ENCODE measurements at places on chromosomes 11 and 22.
A peak's percentile ranks its signal among the peaks of the same experiment; 100 is the strongest.

GRCh38 chr11:8094656-8095055 lies 13.6 kb downstream of the TUB start:
- no peak for DNase-seq

DNA sequence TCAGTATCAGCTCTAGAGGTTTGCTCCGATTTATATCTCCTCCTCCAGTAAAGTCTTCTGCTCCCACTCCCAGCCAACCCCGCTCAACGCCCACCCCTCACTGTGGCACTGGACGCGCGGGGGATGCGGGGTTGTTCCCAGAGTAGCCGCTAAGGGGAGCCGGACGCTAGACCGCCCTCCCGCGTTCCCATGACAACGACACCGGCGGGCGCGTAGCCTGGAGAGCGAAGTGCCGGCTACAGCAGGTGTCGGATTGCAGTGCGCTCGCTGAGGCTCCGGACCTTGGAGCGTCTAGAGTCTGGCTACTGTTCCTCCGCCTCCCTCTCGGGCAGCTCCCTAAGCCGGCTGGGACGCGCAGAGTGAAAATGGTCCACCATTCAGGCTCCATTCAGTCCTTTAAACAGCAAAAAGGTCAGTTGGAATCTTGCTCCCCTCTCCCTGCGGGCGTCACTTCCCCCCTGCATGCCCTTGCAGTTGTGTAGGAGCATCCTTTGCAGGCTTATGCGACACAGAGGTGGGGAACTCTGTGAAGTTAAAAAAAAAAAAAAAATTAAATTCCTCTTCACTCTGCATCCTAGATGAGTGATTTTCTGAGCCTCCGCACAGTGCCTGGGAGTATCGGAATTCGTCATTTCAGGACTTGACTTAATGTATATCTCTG lies at the start of gene ANO3:
TSS of gene ANO3 (plus strand) at position 220 of the 661 bp plus-strand sequence. CDS start at position 366, 146 bp downstream.
- peak; percentile 91 for DNase-seq

GRCh38 chr11:36360318-36360717 lies 64.2 kb downstream of the PRR5L start:
- DNase-seq, result no peak

DNA sequence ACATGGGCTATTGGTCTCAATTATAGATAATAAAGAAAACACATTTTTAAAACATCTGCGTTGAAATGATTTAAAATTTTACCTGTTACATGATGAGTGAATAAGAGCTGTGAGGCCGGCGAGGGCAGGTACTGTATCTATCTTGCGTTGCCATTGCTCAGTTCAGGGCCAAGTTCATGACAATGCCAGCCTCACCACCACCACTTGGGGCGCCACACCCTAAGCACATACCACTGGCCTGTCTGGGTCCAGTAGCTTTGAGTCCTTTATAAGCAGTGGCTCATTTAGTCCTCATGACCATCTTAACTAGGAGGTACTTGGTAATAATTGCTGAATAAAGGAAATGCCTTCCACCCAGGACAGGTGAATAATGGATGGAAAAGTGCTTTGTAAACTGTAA lies 14.5 kb upstream of the MB start:
- DNase-seq, result peak; percentile 80

DNA sequence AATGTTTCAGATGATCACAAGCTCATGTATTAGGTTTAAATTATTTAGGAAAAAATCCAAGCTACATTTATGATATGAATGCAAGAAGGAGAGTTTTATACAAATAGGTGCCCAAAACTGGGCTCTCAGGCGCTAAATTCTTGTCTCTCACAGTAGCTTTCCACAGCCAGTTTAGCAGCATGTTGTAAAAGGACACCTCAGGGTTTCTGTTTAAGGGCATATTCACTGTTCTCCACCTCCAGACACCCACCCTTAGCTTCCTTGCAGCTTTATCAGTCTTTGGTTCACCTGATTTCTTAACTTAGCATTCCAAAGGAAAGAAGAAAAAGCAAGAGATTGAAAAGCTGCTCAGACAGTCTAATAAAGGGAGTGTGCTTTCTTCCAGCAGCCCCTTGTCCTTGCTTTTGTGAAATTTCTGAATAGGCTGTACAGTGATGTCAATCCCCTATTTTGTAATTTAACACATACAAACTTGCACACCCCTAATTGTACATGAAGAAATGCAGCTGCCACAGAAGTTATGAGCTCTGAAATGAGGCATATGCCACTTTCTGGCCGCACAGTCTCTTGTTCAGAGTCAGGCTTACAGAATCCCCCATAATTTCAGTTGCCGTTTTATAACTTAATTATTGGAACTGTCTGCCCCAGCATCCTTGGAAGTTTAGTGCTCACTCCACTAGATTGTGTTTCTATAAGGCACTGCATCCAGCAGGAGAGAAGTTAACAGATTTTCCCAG lies 262.1 kb downstream of the DDX10 start:
- DNase-seq, result no peak

GRCh38 chr22:25159028-25159427 lies 40.6 kb upstream of the CRYBB3 start:
- no peak for DNase-seq

- DNase-seq, result no peak
Measured at GRCh38 chr11:58504232-58504631, 3.7 kb downstream of the OR5B21 start.

GRCh38 chr11:124825876-124826275 lies 25.7 kb upstream of the MSANTD2 start:
- no peak for DNase-seq

DNA sequence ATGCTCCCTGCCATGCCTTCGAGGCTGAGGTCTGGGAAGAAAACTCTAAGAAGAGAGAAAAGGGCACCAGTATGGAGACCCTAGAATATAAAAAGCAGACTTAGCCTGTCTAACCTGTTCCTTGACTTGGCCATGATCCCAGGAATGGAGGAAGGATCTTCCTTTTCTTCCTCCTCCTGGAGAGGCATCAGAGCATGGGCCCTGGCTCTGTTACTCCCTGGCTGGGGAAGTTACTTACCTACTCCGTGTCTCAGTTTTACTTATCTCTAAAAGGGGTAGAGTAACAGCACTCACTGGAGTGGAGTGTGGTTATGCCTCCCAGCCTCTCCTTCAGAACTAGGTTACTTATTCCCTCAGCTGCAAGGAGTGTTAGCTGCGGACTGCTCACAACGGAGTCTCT lies 55.2 kb upstream of the PHF21A start:
- DNase-seq, result no peak

DNA sequence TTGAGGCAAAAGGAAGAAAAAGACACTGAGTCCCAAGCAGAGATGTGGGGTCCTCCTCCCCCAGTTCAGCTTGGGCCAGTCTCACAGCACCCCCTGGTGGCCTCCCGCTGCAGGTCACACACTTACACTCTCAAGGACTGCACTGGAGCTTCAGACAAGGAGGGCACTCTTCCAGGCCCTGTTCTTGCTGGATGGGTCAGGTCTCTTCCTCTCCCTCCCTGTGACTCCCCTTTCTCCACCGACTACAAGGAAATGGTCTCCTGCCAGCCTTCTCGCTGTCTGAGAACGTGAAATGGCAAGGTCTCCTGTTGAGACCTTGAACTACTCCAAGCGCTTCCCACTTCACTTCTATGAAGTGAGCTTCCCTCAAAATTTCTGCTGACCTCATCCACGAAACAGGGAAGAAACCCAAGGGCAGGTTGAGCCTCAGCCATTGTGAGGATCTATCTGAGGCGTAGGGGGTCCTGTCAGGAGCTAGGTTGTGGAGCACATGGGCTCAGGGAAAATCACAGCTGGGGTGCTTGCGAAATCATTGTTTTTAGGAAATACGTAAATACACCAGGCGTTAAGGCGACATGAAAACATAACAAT lies 11.2 kb upstream of the IGLL1 start:
- DNase-seq, result peak; percentile 89

- DNase-seq, result no peak
Measured at GRCh38 chr11:128503245-128503991, 83.9 kb downstream of the ETS1 start.

DNA sequence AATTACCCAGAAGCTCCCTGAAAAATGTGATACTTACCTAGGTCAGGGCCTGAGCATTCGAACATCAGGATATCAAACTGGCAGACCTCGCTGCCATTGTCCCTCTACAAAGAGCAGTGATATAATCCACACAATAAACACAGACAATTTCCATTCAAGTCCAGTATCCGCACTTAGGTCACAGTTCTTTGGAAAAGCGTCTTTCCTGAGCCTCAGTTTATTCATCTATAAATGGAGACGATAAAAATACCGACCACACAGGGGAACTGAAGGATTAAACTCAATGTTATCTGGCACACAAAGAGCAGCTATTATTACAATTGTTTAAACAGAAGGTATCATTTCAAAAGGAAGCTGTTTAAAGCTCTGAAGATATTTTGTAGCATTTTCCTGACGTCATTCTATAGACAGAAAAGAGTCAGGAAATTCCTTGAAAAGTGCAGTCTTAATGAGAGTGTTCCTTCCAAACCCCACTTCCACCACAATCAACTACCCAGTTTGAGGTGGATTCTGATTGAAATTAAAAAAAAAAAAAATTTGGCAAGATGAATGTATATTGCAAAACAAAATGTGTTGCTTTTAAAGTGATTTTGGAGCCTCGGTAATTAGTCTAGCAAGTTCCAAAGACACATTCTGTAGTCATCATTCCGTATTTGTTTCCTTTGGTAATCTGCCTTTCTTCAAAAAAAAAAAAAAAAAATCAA lies 47.2 kb upstream of the IGSF9B start:
- DNase-seq, result no peak

GRCh38 chr22:20857838-20858614 lies 585 bp downstream of the PI4KA start:
- DNase-seq, result peak; percentile 90

GRCh38 chr11:65290448-65291165 lies 24.1 kb upstream of the CDC42EP2 start:
- no peak for DNase-seq

GRCh38 chr11:2442589-2442988 lies 1.7 kb downstream of the TRPM5 start:
- no peak for DNase-seq

- no peak for DNase-seq
Measured at GRCh38 chr22:49564666-49565515, 262.8 kb downstream of the BRD1 start.

DNA sequence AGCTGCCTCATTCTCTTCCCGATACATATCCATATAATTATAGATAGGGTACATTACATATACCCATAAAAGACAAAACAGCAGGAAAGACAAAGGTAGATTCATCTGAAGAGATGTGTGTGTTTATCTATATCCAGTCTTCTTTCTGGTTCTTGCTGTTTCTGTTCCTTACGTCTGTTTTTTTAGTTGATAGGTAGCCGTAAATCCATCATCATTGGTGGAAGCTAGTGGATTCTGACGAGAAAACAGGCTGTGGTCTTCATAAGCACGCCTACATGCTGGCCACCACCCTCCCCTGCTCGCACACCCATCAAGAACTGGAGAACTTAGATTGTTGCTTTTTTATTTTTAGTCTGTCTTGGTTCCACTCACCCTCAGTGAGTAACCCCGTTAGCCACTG lies 51.6 kb downstream of the ARFGAP2 start:
- peak; percentile 32 for DNase-seq
